Airway epithelial cell (primary cell): ENCODE measurements at places on chromosomes 4 and X. TPM values are rescaled to one million over a fixed set of nuclear protein-coding genes. Genes with fewer than 3 reads are reported as not detected.

The PCSK1N gene
- 13.2 and 15.4 TPM in 2 replicates for total RNA-seq

The INTS6L gene
- 3.9 and 5.4 TPM in 2 replicates for total RNA-seq

The C1QTNF7 gene
- not detected in 2 replicates for total RNA-seq

The CTAG2 gene
- total RNA-seq: not detected in 2 replicates

The OSTC gene
- total RNA-seq: 96.0 and 99.0 TPM in 2 replicates

The INTS12 gene
- 18.6 and 21.7 TPM in 2 replicates for total RNA-seq

The NAP1L3 gene
- total RNA-seq: 0.19 TPM in 1 of 2 replicates, not detected in the other

The FAM236B gene
- total RNA-seq: not detected in 2 replicates

The ARX gene
- total RNA-seq: not detected in 2 replicates

The SHROOM2 gene
- total RNA-seq: 7.9 and 13.0 TPM in 2 replicates

The USP9X gene
- 42.6 and 57.1 TPM in 2 replicates for total RNA-seq

The HSFX3 gene
- not detected in 2 replicates for total RNA-seq

The UNC5C gene
- not detected in 2 replicates for total RNA-seq

The SPACA5 gene
- not detected in 2 replicates for total RNA-seq

The DMP1 gene
- not detected in 2 replicates for total RNA-seq

The PCYT1B gene
- total RNA-seq: 0.60 and 1.1 TPM in 2 replicates

The PABPC1L2A gene
- not detected in 2 replicates for total RNA-seq

The DGKK gene
- total RNA-seq: not detected in 2 replicates

The DOK7 gene
- total RNA-seq: 3.4 and 3.6 TPM in 2 replicates

The GLRB gene
- 0.42 and 0.78 TPM in 2 replicates for total RNA-seq

The NAT8L gene
- not detected in 2 replicates for total RNA-seq

The DMRTC1 gene
- total RNA-seq: not detected in 2 replicates

The FHIP1A gene
- 13.1 and 18.4 TPM in 2 replicates for total RNA-seq

The SPANXA2 gene
- total RNA-seq: not detected in 2 replicates

The C4orf54 gene
- total RNA-seq: not detected in 2 replicates

The DIAPH2 gene
- 7.0 and 10.2 TPM in 2 replicates for total RNA-seq

The SOX3 gene
- not detected in 2 replicates for total RNA-seq
